ENCODE measurements at places on chromosomes 5 and 9. TPM values are rescaled to one million over a fixed set of nuclear protein-coding genes. Genes with fewer than 3 reads are reported as not detected.

- DNase-seq, result peak; percentile 53
Observed at GRCh38 chr5:140142856-140143255, 17.1 kb downstream of the IGIP start.

DNA sequence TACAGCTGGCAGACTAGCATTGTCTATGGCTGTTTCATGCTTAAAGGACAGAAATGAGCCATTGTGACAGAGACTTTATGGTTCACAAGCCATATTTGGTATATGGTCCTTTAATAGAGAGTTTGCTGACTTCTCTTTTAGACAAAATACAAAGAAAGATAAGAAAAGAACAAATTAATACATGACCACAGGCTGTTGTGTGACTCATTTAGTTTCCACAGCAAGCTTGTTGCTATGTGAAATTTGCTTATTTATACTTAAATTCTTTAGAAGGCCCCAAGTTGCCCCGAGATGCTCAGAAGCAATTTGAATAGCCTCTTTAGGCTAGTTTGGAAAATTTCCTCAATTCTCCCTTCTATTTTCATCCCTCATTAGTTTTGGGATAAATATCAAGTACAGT is 315.3 kb upstream of the RPS23 start:
- DNase-seq, result no peak

DNA sequence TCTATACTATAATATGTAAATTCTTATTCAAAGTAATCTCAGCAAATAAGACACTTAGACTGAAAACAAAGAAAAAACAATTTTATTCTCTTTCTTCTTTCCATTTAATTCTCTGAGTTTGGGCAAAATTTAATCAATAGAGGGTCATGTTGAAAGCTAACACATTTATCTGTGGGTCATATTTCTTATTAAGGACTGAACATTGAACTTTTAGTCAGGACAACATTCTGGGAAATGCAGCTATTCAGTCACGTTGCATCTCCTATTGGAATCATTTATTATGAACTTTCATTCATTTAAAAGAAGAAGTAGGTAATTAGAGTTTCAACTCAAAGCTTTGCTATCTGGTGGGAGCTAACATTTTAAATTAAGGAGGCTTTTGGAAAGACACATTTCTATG is 372.5 kb downstream of the MAN2A1 start:
- DNase-seq, result no peak

The DEPDC1B gene
- 0.42 TPM for total RNA-seq

The TCF7 gene
- total RNA-seq, result 1.4 TPM

DNA sequence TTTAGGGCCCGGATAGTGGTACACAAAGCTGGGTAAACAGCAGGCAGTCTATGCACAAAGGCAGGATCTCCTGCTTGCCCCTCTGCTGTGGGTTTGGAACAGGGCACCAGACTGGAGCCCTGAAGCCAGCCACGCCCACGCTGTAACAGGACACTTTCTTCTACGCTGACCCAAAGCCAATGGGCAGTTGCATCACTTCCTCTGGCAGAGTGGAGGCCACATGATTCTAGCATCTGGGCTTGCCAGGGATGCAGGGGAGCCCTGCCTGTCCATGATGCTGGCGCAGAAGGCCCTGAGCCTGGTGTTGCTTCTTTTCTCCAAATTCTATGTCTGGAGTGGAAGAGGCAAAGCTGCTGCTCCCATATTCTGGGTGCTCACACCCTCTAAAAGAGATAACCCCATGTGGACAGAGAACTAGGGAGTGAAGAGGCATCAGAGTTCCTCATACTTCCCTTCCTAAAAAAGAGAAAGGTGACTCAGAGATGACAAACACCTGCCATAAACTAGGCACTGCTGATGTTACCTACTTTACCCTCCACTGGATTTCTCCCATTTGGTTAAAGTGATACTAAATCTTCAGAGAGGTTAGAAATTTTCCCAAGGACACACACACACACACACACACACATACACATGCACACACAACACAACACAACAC is 260.3 kb upstream of the KLF4 start:
- DNase-seq, result no peak

DNA sequence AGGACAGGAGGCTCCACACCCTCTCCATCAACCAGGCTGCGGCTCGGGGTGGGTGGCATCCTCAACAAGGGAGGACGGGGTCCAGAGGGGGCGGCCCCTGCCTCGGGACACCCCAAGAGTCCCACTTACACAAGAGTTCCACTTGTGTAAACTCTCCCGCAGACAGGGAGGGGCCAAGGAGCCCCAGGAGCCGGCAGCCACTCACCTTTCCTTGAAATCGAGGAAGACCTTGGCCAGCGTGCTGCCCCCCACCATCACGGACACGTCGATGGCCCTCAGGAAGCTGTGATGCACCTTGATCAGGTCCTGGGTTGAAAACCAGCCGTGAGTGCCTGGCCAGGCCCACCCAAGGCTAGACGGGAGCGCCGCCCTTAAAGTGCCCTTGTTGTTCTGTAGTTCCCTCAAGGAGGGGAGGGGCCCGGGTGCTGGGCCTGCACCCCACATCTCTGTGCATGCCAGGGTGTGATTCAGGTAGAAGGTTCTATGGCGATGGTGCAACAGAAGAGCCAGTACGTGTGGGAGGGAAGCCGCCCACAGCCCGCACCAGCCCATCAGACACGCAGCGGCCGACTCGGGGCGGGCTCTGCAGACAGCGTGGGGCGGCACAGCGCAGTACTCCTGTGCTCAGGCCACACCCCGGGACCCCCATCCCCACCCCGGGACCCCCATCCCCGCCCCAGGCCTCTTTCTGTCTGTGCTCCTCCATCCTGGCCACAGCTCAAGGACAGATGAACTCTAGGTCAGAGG is 67.9 kb upstream of the SARDH start:
- DNase-seq, result no peak

DNA sequence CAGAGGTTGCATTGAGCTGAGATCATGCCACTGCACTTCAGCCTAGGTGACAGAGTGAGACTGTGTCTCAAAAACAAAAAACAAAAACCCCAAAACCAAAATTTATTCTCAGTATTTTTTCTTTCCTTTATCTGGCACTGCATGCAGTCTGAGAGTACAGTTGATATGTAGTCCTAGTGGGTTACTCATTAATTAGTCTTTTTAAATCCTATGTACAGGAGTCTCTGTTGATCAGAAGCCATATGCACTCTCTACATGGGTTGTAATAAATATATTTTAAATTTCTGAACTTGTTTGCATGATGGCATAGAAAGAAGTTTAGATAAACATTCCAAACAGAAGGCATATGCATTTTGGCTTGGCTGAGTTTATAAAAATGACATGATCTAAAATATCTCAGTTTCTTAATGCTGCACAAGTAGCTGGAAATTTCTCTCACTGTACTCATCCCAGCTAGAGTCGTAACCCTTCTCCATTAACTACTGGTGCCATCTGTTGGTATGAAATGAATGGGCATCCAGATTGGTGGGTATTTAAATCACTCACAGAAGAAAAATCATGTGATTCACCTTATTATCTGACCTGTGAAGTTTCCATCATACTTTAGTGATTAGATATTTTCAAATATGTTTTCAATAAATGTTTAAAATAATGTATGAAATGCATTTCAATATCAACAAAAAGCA is 284.8 kb downstream of the CTNND2 start:
- no peak for DNase-seq

DNA sequence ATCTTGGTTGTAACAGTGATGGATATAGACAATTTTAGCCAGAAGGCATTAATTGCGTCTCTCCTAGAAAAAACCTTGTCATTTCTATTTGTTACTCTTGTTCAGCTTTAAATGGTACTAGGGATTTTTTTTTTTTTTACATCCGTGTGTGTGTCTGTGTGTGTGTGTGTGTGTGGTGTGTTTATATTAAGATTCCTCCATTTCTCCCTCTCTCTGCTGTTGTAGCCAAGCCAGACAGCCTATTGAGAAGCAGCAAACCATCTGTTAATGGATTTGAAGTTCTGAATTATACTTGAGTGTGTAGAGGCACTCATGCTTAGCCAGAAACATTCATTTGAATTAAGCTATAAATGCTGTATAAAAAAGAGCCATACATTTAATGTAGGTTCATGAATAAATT is 72.3 kb downstream of the SLF1 start:
- no peak for DNase-seq

GRCh38 chr5:169911448-169912212 is 68.7 kb downstream of the INSYN2B start:
- DNase-seq, result no peak

GRCh38 chr9:108377382-108377781 is 478.4 kb downstream of the ACTL7B start:
- DNase-seq, result no peak

The GFPT2 gene
- total RNA-seq, result 30.1 TPM

- no peak for DNase-seq
Observed at GRCh38 chr9:115694014-115694413, 459.6 kb upstream of the PAPPA start.

The PDGFRB gene
- total RNA-seq, result 219 TPM

The SPATA31C1 gene
- total RNA-seq, result not detected

DNA sequence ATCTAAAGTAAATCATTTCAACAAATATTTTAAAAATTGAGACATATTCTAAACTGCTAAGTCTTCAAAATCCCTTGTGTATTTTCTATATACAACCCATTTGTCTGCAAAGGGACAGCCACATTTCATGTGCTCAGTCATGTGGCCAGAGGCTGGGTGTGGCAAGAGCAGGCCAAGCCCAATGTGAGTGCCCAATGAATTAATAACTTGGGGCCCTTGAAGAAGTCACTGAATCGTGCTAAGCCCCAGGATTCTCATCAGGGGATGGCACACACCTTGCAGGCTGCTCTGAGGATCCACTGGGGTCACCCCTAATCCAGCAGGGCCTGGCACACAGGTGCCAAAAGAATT is 78.2 kb upstream of the SMIM23 start:
- DNase-seq, result no peak

DNA sequence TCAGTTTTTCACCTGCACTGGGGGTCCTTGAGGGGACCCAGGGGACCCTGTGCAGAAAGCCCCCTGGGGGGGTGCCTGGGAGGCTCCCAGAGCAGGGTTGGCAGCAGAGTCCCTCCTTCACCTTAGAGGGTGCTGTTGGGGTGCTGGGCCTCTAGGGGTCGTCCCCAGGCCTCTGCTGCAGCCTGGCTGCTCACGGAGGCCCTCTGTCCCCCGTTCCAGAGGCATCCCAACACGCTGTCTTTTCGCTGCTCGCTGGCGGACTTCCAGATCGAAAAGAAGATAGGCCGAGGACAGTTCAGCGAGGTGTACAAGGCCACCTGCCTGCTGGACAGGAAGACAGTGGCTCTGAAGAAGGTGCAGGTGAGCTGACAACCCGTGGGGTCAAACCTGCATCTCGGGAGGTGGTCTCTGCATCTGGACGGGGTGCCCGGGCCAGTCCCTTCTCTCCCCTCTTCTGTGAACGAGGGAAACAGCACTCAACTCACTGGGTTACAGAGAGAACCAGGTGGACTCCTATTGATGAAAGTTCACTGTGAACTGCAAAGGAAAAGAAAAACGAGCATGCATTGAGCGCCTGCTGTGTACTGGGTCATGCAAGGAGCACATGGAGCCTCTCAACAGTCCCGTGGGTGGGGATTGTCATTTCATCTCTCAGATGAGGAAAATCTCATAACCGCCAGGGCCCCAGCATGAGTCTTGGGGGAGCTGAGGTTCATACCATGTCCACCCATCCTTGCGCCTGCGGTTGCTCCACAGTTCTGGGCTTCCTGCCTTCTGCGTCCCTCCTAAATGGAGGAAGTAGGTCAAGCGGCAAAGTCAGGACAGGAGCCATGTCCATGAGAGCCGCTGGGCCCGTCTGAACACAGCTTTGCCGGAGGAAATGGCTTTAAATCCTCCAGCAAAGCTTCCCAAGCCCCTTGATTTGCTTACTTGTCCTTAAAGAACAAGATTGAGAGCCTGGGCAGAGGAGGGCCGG is 54.8 kb downstream of the NEK6 start:
- DNase-seq, result no peak

DNA sequence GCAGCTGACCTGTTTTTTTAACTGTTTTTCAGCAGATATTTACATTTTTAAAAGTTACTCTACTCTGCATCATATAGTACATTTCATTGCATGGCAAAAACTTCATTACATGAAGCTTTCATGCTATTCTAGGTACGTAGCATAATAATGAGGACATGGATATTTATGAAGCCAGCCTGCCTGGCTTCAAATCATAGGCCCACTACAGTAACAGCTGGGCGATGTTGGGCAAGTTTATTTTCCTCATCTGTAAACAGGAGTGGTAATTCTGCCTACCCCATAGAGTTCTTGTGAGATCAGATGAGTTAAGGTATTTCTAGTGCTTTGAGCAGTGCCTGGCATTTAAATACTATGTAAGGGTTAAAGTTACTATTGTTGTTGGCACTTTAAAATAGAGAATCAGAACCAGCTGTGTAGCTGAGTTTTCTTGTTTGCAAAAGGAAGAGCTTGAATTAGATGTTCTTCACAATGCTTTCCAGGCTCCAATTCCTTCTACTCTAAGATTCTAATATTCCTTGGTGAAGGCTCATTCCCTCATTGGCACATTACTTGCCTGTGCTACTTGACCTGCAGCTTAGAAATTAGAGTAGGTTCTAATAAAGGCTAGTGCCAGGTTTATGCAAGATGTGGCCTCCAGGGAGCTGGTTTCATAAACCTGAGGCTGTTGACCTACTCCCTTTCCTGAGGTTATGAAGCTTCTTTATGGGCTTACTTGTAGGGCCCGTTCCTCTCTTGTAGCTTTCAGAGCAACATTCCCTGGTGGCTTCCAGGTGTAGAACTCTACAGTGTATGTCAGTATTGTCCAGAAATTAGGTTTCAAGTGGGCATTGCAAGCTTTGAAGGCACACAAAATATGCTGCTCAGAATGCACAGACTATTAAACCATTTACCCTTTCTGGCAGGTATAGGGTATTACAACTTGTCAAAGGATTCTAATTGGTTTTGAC is 14.5 kb downstream of the ANP32B start:
- DNase-seq, result no peak
